ENCODE measurements at places on chromosomes 3 and 15. TPM values are rescaled to one million over a fixed set of nuclear protein-coding genes. Genes with fewer than 3 reads are reported as not detected.
A peak's percentile ranks its signal among the peaks of the same experiment; 100 is the strongest.

- DNase-seq = no peak
These were observed 187.5 kb downstream of the NAALADL2 start for GRCh38 chr3:175046601-175047000.

- DNase-seq = no peak
These were observed 32.8 kb downstream of the ETV5 start for GRCh38 chr3:186075931-186076567.

GRCh38 chr3:110886222-110886893, 185.3 kb upstream of the NECTIN3 start:
- no peak for DNase-seq

PP2D1 gene
- total RNA-seq = not detected

GRCh38 chr15:40942337-40942854, 10.9 kb upstream of the CHAC1 start:
- no peak for DNase-seq

- DNase-seq = no peak
These were observed 412.7 kb downstream of the OCA2 start for GRCh38 chr15:27686369-27686768.

DNA sequence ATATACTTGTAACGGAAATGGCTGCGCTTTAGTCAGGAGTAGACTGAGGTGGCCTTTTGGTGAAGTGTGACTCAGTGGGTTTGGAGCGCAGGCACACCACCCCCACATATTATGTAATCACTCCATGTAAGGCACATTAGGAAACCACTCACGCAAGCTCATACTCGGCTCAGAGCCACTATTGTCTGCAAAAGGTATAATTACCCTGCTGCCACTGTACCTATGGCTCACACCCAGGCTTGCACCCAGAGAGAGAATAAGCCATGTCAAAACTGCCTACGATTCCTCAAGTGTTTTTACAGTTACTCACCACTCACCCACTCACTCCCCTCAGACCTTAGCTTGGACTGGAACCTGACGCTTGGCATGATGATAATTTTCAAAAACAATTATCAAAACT, 611.9 kb upstream of the CCDC54 start:
- DNase-seq = no peak

DNA sequence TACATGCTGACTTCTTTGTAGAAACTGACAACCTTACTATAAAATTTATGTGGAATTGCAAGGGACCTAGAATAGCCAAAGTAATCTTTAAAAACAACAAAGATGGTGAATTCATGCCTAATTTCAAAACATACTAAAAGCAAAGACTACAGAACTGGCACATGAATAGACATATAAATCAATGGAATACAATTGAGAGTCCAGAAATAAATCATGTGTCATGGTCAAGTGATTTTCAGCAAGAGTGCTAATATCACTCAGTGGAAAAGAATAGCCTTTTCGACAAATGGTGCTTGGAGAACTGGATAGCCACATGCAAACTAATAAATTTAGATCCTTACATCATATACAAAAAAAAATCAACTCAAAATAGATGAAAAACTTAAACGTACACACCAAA, 8.7 kb downstream of the IMPG2 start:
- DNase-seq = no peak

GRCh38 chr15:87523516-87523915, 733.0 kb downstream of the NTRK3 start:
- DNase-seq = no peak

GRCh38 chr15:90876046-90876445, 7.7 kb downstream of the FURIN start:
- DNase-seq = no peak

GRCh38 chr3:140972833-140973232, 31.2 kb downstream of the SLC25A36 start:
- DNase-seq = no peak

DNA sequence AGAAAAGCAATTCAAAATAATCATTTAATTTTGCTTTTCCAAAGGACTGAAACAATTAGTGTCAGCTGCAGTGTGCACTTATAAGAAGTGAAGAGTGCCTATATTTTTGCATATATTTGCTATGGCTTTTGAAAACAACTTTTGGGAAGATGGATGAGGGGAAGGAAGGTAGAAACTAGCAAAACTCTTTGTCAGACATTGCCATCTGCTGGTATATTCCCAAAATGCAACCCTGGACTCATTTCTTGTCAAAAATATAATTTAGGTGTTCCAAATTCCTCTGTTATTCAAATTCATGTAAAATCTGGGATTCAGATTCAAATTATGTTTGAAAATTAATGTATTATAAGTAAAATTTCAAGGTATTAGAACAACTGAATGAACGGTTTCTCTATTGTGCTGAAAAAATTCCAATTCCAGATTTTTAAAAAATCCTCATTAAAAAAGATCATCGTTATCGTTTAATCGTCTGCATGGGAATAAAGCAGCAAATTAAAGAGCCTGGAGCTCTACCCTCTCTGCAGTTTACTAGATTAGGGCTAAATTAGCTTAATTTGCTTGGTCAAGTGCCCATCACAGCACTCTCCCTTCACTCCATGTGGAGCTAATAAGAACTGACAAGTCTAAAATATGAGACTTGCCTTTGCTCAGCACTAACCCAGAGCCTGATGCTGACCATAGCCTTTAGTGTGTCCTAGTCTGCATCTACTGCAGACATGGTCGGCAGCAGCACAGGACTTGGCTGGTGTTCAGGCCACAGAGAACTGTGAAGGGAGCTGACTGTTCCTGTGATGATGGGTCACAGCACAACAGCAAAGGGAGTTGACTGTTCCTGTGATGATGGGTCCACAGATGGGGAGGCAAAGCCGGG, 67.9 kb upstream of the MITF start:
- DNase-seq = no peak

PCOLCE2 gene
- not detected for total RNA-seq

DNA sequence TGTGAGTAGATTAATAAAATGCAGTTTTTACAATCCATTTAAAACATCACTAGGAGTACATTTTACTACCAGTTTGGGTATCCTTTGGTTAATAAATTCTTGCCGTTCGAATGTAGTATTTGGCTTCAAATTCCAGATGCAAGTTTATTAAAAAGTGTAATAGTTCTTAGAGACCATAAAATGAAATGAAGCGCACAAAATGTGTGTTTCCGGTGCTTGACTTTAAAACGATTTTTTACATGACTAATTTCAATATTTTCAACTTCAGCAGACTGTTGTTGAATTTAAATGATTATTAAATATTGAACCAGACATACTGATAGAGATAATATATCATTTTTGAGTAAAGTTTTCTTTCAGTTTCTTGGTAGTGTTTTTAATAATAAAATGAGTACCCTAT, 138.4 kb upstream of the NAALADL2 start:
- DNase-seq = no peak

- DNase-seq = no peak
These were observed 3.6 kb upstream of the XIRP1 start for GRCh38 chr3:39196034-39196433.

GRCh38 chr15:40958146-40958545, 4.9 kb downstream of the CHAC1 start:
- no peak for DNase-seq

- DNase-seq = no peak
These were observed 281.0 kb downstream of the KLF13 start for GRCh38 chr15:31607656-31608055.

DNA sequence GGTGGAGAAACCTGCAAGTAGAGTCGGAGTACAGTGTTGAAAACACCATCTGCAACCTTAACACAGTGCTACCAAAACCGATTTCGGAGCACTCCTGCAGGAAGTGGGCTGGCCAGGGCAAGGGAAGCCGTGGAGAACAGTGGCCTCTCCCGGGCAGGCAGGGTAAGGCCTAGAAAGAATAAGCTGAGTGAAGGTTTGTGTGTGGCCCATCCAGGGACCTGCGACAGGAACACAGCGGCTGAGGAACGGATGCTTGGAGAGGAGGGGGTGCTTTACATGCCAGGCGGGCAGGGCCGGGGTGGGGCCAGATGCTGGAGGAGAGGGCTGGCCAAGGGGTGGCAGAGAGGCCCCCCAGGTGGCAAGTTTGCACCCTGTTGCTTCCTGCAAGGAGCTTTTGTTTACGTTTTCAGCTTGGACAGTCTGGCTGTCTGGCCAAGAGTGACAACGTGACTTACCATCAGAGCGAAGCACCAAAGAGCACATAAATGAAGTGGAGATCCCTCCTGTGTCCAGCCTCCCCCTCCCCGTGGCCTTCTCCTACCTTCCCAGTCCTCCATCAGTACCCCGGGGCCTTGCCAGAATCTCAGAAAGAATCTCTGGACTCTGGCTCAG, 156.5 kb downstream of the PGPEP1L start:
- peak; percentile 60 for DNase-seq

- no peak for DNase-seq
These were observed 63.3 kb downstream of the SEMA3G start for GRCh38 chr3:52381623-52382022.

TRPM1 gene
- not detected for total RNA-seq

DNA sequence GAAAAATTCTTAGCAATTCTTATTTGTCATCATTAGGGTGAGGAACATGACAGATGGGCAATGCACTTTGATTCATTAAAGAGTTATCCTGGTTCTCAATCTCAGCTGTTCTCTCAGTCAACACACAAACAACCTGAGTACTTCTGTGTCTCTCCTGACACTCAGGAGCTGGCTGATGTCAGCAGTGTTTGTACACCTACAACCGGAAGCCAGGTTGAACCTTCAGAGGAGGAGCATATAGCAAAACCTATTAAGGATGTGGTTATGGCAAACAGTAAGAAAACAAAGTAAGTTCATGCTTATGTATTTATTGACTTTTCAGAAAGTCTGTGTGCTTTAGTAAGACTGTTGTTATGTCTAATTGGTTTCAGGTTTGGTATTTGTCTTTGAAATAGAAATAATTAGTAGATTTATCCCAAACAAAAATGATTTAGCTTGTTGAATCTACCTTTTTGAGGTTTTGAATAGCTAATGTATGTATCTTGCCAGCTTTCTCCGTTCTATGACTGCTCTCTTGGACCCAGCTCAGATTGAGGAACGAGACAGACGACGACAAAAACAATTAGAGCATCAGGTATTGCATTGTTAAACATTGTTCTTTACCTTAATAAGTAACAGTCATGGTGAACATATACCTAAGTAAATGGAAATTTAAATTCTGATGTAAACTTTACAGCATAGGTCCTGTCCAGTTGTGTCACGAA, 36.6 kb downstream of the CCDC66 start:
- peak; percentile 41 for DNase-seq

DNA sequence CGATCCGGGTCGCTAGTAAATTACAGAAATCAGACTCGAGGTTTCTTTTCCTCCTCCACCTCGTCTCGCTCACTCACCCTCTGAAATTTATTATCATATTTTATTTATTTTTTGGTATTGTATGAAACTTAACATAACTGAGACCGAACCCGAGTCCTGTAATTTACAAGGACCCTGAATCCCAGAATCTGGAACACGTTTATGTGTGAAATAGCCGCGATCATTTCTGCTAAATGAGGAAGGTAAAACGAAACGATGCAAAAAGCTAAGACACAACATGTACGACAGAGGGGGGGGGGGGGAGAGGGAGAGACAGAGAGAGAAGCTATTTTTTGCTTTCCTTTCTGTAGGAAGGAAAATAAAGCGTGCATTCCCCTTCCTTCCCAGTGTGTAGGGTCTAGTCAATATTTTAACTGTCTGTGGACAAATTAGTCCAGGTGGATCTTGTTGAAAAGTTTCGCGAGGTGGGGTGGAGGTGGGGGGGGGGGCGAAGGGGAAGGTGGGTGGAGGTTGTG, 1.6 kb downstream of the BBX start:
- DNase-seq = no peak

MEGF11 gene
- not detected for total RNA-seq

- peak; percentile 47 for DNase-seq
These were observed 69.3 kb downstream of the CHAC1 start for GRCh38 chr15:41022487-41023090.

TMF1 gene
- 69.8 TPM for total RNA-seq

DNA sequence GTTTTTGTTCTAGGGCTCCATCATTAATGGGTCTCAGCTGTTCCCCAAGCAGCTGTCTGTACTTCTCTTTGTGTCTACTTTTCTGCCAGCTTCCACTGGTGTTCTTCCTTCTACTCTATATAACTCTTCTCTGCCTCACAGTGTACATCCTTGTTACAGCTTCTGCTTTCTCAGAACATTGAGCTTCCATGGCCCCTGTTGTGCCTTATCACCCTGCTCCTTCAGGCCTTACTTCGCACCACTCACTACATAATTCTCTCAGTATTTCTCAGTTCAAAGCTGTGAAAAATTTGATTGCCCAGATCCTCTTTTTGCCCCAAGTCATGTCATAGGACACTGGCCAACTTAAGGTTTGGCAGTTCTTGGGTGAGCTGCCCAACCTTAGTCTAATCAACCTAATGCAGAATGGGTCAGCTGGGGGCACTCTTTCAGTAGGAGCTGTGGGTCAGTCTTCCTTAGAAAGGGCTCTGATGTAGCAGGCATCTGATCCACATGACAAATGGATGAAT, 28.9 kb downstream of the CSTA start:
- DNase-seq = no peak

FANCD2OS gene
- total RNA-seq = not detected

DNA sequence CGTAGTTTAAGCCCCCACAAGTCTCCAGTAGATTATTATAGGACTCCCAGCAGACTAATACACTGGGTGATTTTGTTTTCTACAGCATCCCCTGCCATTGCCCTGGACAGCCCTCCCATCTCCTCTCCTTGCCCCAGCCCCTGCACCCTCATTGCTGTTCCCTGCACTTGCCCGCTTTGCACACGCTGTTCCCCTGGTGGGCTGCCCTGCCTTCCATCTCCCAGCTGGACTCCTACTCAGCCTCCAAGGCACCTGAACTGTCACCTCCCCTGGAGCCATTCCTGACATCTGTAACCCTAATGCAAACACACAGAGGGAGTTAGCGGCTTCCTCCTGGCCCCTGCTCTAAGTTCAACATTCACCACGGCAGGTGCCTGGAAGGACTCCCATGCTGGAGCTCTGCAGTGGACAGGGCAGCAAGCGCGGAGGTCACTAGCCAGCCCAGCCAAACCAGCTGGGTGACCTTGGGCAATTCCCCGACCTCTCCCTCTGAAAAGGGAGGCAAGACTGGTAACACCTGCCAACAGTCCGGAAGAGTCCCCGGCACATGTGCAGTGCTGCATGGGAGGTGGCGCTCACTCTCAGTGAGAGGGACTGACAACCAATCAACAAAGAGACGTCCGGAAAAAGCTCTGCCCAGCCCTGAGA, 38.8 kb upstream of the IQSEC1 start:
- no peak for DNase-seq
